Fibroblast of skin of right quadriceps (primary cell): ENCODE measurements at places on chromosomes 6 and 20.

DNA sequence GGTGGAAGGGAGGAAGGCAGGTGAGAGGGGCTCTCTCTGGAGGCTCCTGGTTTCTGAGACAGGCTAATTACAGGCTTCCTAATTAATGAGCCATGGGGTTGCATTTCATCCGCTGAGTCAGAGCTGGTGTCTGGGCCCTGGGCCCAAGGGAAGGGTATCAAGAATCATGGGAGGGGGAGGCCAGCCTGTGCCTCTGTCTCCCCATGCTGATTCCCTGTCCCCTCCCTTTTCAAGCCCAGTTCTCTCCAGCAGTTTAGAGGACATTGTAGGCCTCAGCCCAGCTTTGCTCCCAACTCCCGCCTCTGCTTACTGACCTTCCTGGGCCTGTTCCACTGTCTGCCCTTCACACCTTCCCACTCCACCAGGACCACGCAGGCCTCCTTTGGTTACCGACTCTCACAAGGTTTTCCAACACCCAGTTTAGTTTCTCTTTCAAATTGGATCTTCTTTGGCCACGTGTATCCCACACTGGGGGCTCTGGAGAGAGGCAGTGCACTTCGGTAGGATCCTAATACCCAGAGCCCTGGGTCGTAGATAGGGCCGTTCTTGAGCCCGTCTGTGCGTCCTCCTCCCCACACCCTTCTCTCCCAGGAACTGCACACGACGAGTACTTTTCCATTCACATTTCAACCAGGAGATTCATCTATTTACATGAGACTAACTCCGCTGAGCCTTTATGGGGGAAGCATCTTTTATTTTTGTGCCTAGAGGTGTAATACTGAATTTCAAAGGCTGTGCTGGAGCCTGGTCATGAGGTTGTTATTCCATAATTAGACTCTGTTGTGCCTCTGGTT lies 18.2 kb upstream of the AVP start:
- no peak for DNase-seq

DNA sequence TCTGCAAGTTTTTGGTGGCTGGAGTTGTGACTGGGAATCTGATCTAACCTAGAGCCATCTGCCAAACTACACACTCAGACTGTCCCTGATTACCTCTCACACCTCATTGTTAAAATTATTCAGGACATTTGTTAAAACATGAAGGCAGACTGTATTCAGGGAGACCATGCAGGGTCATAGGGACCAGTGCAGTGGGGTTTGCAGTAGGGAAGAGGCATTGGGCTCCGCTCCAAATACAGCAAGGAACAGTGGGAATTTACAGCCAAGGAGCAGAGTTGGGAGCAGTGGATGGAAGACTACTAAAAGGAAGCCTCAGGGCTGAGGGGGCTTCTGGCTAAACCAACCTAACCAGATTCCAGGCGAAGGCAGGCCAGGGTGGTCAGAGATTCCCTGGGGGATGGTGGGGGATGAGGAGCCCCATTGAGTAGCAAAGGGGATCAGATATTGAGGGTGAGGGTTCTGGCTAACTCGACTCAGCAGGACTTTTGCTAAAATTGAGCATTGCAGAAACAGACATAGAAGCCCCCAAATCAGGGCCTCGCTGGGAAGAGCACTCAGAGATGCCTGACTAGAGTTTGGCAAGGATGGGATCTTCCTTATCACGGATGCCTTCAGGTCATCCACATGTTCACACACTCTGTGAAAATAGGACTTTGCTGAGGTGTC lies 172.0 kb downstream of the ZDHHC14 start:
- no peak for DNase-seq

DNA sequence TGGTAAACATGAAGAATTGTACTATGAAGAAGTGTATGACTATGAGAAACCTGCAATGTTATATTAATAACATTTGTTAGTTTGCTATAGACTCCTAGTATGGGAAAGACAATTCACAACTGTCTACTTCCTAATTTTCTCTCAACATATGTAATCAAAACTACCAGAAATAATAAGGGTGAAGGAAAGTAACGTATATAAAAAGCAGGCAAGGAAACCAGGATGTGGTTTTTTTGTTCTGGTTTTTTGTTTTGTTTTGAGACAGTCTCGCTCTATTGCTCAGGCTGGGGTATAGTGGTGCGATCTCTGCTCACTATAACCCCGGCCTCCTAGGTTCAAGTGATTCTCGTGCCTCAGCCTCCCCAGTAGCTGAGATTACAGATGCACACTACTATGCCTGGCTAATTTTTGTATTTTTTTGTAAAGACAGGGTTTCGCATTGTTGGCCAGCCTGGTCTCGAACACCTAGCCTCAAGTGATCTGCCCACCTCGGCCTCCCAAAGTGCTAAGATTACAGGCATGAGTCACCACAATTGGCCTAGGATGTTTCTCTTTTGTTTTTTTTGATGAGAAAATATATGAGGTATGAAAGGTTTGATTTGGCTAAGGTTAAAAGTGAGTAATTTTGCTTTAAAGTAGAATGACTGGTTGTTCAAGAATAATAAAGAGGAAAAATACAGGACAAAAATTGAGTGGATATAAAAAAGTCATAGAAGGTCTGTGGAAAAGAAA lies 83.1 kb downstream of the PTCHD4 start:
- DNase-seq = no peak

DNA sequence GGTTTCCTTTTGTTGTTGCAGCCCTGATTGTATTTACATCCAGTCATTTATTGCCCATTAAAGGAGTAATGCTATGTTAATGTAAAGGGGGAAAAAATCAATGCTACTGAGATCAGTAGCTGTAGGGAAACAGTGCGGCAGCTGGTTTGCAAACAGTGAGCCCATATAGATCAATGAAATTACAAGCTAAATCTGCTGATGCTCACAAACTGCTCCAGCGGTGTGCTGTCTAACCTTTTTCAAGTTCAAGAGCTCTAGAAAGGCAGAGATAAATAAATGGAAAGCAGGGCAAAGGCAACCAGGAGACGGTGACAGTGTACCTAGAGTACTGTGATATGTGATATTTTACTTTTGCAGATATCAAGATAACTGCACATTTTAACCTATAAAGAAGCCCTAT lies 449.0 kb upstream of the MMS22L start:
- DNase-seq = no peak

DNA sequence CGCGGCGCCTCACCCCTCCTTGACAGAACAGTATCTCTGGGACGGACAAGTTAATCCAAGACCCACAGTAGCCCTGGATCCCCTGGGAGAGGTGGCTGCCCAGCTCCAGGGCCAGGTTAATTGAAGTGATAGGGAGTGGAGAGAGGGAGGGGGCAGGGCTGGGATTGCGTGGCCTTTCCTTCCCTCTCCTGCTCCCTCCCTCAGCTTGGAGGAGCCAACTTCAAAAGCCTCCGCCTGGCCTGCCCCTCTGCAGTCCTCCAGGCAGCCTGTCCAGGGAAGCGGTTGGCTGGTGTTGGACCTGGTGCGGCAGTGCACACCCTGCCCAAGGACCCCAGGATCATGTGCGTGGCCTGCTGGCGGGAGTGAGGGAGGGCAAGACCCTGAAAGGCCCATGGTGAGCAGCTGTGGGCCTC lies at the start of gene C20orf204:
TSS of gene C20orf204 (plus strand) at position 250 of the 413 bp plus-strand sequence. CDS start at position 392, 142 bp downstream.
- no peak for DNase-seq

GRCh38 chr6:22766979-22767378 lies 197.6 kb downstream of the HDGFL1 start:
- DNase-seq = no peak

GRCh38 chr6:7136859-7137334 lies 29.1 kb downstream of the RREB1 start:
- DNase-seq = no peak

DNA sequence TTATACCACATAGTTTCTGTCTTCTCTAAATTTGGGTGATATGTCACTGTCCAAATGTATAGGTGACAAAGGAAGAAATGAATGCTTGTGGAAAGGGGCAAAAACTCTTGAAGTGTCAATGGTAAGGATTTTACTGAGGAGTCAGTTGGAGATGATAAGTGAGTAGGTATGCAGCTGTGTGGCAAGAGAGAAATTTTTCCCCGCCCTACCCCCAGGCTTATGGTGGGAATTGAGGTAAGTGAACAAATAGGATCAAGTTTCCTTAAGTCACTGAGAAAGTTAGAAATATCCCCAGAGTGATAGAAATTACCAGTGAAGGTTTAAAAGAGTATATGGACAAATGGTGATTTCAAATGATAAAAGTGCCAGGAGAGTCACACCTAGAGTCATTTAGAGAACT lies 11.8 kb downstream of the DSE start:
- no peak for DNase-seq

- no peak for DNase-seq
These were observed 5.1 kb upstream of the TMEM181 start for GRCh38 chr6:158554611-158555361.

DNA sequence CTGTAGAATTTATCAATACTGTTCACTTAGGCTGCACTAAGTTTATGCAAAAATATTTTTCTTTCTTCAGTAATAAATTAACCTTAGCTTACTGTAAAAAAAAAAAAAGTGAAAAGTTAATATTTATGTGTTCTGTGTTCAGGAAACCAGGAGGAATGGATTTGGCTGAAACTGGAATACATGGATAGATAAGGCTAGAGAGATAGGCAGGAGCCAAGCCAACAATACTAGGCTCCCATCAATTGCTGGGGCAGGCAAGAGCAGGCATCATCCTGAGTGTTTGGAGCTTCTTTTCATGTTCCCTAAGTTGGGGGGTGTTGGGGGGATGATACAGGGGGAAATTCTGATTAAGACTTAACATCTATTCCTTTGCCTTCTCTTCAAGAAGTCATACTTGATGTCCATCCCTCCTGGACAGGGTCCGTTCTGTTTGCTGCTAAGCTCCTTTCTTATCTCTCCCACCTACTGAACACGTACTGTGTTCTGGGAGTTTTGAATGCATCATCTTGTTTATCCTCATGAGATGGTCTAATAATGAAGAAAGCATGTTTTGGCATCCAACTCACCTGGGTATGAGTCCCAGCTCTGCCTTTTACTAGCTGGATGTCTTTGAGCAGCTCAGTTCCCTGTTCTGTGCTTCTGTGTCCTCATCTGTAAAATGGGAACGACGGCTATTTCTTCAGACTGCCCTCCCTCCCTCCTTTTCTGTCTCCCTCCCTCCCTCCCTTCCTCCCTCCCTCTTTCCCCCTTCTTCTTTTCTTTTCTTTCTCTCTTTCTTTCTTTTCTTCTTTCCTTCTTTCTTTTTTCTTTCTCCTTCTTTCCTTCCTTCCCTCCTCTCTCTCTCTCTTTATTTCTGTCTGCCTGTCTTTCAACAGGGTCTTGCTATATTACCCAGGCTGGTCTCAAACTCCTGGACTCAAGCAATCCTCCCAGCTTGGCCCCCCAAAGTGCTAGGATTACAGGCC lies 6.4 kb upstream of the PROCR start:
- DNase-seq = no peak

DNA sequence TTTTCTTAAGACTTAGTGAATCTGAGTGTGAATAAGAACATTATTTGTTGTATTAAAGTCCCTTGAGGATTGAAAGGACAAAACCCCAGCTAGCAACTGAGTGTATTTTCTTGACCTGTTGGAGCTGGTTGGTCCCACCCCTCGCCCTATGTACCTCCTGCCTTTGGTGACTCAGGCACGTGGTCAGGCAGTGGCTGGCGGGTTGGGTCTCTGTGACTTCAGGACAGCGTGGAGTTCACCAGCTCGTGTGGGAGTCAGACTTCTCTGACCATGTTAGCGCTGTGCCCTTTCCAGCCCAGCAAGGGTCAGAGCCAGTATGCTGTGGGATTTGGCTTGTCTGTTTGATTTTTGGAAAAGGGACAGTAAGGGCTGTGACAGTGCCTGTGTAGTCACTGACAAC lies 93.7 kb downstream of the SSR1 start:
- no peak for DNase-seq

DNA sequence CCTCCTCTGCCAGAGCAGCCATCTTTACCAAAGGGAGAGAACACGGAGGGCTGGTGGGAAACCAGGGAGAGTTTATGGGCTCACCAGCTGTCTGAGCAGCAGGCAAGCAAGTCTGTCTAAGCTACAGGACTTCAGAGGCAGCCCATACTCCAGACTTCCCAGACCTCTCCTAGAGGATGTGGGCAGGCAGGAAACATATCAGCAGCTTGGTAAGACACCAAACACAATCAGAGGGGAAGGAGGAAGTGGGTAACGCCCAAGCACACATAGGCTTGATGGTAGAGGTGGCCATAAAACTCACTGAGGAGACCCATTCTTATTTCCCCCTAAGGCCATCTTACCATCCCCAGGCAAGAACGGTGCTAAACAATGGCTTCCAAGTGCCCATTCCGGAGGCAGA lies 143.1 kb upstream of the ARID1B start:
- no peak for DNase-seq

GRCh38 chr6:44738601-44739146 lies 351.2 kb downstream of the CDC5L start:
- peak; percentile 84 for DNase-seq

DNA sequence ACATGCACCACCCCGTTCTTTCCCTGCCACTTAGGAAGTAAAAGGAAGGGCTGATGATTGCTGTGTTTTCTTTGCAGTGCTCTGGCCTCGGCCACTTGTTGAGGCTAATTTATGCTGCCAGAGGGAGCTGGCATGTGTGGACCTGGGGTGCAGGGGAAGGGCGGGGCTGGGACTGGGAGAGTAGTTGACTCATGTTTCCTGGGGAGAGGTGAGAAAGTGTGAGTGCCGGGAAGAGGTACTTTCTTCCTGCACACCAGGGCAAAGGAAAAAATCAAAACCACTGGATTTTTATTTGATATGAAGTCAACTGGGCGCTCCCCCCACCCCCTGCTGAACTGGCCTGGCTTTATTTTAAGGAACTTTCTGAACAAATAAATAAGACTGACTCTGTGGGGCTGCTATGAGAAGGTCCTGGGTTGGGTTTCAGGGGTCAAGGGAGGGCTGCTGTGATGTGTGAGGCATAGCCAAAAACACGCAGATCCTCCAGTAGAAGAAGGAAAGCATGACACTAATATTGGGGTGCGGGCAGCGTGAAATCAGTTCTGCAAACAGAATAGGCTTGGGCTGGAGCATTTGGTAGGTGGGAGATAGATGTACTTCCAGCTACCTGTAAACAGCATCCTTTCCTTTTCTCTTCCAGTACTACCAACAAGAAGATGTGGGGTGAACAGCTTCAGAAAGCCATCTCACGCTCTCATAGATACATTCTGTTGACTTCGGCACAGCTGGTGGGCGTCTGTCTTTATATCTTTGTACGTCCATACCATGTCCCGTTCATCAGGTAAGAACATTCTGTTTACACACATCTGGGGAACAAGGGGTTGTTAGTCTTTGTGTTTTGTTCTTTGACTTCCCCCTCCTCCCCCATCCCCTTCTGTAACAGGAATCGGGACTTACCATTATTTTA lies 87.5 kb downstream of the SYNJ2 start:
- DNase-seq = peak; percentile 44

DNA sequence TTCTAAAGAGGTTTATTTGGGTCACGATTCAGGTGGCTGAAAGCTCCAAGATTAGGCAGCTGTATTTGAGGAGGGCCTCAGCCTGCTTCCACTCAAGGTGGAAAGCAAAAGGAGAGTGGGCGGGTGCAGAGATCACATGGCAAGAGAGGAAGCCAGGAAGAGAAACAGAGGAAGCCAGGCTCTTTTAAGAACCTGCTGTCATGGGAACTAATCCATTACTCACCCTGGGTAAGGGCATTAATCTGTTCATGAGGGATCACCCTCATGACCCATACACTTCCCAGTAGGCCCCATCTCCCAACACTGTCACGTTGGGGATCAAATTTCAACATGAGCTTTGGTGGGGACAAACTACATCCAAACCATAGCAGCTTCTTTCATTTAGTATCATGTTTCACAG lies 53.9 kb downstream of the DHX35 start:
- no peak for DNase-seq
